ENCODE measurements at places on chromosomes 12 and 14.

GRCh38 chr14:39276005-39276404 is 42.3 kb downstream of the MIA2 start:
- no peak for DNase-seq

DNA sequence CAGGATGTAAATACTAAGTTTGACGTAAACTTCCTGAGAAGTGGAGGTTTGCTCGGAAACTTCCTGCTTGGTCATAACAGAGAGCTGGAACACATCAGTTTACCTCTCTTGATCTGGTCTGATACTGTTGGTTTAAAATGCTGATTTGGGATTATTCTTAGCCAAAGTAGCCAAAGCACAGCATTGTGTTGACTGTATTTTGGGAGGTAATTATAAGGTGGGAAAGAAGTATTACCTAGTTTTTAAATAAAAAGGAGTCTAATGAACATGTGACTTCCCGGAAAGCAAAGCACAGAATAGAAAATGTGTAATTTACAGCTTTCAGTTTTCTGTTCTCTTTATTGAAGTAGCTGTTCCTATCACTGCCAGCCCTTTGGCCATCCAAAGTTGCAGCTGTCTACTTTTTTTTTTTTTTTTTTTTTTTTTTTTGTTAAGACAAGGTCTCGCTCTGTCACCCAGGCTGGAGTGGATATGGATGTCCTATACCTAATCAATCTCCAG is 52.2 kb upstream of the SRP54 start:
- DNase-seq: peak; percentile 10

DNA sequence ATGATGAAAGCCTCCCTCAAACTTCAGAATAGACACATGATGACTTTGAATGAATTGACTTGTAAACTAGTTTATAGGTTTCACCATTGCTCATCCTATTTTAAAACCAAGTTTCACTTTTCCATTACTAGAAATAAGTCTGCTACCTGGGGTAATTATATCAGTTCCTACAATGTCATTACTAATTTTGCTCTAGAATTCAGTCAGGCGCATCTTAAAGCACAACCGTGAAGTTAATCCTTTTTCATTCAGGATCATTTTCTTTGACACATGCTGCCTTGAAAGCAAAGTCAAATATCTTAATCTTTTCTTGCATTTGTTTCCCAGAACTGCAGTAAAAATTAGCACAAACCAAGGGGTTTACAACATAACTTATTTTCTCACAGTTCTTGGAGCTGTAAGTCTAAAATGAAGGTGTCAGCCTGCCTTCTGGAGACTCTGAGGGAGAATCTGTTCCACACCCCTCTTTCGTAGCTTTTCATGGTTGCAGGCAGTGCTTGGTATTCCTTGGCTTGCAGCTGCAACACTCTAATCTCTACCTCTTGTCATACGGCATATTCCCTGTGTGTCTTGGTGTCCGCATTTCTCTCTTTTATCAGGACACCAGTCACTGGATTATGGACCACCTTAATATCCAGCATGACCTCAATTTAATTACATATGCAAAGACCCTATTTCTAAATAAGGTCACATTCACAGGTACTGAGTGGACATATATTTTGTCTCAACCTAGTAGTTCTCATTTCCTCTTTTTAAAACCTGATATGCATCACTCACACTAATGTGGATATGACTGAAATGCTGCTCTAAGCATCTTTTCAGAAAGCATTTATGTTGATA is 114.3 kb upstream of the PDZRN4 start:
- no peak for DNase-seq

GRCh38 chr12:127262615-127263014 is 1004.4 kb upstream of the TMEM132C start:
- no peak for DNase-seq

DNA sequence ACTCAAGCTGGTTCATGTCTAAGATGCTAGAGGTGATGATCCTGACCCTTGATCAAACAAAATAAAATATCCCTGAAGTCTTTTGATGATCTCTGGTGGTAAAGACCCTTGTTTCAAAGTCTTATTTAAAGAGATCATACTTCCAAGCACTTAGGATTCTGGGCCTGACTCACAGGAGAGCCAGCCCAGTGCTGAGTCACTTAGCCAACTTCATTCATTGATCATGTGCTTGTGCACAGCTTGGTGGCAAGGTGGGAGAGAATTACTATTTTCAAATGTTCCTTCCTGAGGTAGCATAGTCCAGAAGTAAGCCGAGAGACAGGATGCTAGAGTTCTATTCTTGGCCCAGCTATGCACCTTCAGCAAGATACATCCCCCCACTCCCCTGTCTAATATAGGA is 40.6 kb downstream of the SCN8A start:
- DNase-seq: no peak

DNA sequence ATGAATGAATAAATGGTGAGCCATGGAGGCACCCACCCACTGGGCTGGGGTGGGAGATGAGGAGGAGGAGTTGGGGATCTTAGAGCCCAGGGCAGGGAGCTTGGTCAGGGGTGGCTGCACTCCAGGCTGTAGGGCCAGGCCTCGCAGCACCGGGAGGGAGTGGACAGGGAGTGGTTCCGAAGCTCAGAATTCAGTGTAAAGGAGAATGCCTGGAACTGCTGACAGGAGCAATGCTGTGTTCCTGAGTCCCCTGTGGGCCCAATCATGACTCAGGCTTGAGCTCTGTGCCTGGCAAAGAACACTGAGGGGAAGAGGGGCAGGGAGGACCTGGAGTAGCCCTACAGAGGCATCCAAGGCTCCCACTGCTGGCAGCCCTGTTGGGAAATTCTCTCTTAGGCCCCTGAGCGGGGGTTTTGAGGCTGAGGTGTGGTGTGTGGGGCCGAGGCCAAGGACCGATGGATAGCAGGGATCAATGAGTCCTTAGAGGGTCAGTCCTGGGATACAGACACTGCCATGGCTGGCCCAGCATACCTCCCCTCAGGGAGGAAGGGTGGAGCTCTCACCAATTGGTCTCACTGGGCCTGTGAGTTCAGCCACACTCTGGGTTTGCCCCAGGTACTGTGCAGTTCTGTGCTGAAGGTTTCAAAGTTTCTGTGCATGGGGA is 9.5 kb upstream of the RABGGTA start:
- DNase-seq: no peak
